ENCODE measurements at places on chromosomes 2 and 18.

DNA sequence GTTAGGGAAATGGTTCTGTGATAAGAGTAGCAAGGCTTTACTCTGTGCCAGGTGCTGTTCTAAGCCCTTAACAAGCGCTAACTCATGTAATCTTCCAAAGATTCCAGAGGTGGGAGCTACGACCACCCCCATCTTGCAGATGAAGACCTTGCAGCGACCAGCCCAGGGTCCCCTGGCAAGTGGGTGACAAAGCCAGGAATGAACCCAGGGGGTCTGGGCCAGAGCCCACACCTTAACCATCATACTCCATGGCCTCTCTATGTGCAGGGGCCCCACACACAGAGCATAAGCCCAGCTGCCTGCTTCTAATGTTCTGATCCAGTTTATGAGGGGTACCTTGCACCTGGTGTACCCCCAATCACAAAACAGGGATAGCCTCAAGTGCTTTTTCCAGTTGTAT, 105.3 kb downstream of the ZBTB7C start:
- DNase-seq = no peak

- no peak for DNase-seq
Measured at GRCh38 chr18:21853775-21854552, 113.4 kb downstream of the MIB1 start.

DNA sequence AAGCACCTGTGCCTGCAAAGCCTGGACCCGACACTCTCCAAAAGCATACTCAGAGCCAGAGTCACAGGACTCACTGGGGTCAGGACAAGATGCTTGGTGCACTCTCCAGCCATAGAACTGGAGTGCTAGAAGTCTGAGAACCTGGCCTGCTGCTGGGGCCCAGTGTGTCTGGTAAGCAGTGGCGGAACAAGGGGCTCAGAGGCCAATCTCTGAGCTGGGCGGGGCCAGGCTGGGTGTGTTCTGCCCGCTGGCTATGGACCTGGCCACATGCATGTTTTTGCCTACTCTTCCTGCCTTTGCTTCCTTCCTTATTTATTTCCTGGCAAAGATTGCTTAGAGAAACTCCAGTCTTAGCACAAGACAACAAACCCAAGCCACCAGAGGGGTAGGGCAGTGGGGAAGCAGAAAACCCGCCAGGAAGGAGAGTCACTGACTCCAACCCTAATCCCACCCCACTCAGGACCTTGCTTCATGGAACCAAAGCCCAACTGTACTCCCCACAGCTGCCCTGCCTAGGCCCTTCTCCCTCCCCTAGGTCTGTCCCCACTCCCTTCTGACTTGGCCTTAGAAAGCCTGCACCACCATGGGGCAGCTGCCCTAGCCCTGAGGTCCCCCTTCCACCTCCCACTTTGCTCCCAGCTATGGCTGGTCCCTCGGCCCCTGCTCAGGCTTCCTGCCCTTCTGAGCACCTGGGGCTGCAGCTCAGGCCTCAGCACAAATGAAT, 315.5 kb downstream of the CELF4 start:
- DNase-seq = no peak

- DNase-seq = no peak
Measured at GRCh38 chr2:72778410-72778809, 47.4 kb downstream of the EXOC6B start.

DNA sequence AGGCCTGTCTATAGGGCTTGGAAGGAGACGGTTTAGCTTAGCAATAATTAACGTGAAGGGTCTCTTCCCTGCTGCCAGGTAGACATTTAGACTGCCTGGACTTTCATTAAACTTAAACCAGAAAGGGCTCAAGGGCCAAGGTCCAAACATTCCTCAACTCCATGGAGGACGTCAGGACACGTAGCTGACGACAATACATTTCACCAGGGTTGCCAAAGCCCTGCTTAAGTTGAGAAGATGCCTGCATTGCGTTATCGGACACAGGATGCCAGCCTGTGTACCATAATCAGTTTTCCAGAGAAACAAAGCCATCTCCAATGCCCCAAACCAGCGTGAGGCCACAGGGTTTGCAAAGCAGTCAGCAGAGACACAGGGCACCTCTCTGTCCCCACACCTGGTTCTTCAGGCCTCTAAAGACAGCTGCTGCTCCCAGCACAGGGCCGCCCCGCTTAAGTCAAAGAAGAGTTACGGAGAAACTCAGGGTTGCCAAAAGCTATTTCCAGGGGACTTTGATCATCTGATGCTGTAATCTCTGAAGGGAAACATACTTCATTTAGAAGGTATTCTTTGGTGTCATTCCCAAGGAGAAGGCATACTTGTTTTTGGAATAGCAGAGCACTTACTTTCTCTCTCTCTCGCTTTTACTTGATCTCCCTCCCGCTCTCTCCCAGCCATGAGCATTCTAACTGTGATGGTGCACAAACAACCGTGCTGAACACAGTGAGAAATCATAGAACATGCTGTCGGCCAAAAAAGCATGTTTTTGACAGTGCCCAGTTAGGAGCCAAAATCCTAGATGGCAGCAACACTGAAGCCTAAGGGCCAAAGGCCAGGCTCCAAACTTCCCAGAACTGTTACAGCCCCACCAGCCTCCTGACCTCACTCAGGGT, 46.0 kb downstream of the TTC32 start:
- no peak for DNase-seq

Measured in NCI-H446 treated with DMSO at 0.1 percent for 48 hours (cell line).